Psoas muscle (tissue), 8 donors: ENCODE measurements at places on chromosomes 11 and 22. TPM values are rescaled to one million over a fixed set of nuclear protein-coding genes. Genes with fewer than 3 reads are reported as not detected.

TRIM49D1 gene
- not detected for polyA plus RNA-seq

PHOX2A gene
- not detected for polyA plus RNA-seq

TUB gene
- polyA plus RNA-seq, result 0.39 TPM

ATG2A gene
- 15.4 TPM for polyA plus RNA-seq

SREBF2 gene
- 21.0 TPM for polyA plus RNA-seq
